H54 (cell line): ENCODE measurements at places on chromosomes 13 and 19.

DNA sequence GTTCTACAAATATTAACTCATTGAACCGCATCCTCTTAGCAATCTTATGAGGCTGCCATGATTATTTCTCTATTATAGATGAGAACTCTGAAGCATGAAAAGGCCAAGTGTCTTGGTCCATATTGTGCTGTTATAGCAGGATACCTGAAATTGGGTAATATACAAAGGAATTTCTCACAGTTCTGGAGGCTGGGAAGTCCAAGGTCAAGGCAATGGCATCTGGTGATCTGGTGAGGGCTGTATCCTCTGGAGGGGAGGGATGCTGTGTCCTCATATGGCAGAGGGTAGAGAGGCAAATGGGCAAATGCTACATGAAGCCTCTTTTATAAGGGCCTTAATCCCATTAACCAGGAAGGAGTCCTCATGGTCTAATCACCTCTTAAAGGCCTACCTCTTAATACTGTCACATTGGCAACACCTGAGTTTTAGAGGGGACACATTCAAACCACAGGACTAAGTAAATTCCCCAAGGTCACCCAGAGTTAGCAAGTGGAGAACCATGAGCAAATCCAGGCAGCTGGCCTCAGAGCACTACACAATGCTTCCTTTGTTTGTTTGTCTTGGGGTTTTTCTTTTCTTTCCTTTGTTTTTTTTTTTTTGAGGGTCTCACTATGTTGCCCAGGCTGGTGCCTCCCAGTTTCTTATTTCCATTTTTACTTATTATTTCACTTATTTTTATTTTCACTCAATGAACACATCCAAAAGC is 55.9 kb upstream of the LATS2 start:
- DNase-seq: no peak

DNA sequence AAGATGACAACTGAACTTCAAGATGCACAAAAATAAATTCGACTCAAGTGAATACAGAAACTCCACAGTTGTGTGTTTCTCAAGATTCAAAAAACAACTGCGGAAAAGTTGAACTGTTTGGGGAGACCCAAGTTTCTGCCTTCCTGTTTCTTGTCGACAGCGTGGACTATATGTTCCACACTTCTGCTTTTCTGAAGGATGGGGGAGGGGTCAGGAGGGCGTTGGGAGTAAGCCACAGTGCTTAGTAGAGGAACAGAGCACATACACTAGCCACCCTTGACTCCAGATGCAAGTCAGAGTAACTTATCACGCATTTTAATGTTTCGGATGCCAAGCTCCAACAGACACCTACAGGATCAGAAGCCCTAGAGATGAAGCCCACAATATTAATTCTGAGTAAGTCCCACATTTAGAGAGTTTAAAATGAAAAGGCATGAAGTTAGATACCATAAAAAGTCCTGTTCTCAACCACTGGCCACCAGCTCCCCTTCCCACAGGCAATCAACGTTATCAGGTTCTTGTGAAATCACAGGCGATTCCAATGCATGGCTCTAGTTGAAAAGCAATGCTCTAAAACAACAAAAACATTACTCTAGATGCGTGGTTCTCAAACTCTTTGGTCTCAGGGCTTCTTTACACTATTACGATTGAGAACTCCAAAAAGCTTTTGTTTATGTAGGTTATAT is 4.2 kb downstream of the TUBGCP3 start:
- no peak for DNase-seq

DNA sequence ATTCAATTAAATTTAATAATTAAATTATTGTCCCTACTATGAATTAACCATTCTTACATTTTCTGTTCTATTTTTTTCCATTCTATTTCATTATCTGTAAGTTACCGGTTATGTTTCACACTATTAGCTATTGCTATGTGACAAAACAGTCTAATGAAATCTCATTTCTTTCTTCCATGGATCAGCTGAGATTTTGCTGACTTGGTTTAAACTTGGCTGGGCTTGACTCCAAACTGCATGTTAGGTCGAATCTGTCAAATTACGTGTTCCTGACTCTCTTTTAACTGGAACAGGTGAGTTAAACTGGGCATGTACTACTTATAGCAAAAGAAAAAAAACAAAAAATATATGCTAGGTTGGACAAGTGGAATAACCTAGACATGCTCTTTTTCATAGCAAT is 1464.4 kb downstream of the OLFM4 start:
- no peak for DNase-seq

GRCh38 chr13:90415902-90416301 is 931.6 kb upstream of the MIR17HG start:
- DNase-seq: no peak

DNA sequence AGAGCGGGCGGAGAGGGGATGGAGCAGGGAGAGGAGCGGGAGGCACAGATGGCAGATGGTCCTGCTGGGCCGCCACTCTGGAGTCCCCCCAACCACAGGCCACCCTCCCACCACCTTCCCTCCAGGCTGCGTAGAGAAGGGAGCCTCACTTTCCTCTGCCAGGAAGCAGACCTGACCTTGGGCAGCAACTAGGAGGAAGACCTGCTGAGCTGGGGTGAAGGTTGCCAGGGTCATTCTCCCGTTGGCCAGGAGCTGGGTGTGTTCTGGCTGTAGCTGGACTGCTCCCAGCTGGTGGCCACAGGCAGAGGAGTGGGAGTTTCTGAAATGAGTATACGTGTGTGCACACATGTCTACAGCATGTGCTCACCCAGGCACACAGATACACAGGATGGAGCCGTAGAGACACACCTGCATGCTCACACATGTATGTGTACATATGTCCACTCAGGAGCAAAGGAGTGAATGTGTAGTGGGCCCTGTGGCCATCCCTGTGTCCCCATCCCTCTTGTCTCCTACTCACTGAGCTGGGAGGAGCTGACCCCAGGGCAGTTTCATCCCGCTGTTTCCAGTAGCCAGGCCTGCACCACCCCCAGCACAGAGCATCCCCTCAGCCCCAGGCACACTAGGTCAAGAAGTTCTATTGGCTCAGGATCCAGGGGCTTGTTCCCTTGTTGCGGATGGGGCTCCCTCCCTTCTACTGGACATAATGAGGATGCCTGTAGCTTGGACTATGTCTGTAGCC is 53.0 kb downstream of the CHST8 start:
- no peak for DNase-seq

DNA sequence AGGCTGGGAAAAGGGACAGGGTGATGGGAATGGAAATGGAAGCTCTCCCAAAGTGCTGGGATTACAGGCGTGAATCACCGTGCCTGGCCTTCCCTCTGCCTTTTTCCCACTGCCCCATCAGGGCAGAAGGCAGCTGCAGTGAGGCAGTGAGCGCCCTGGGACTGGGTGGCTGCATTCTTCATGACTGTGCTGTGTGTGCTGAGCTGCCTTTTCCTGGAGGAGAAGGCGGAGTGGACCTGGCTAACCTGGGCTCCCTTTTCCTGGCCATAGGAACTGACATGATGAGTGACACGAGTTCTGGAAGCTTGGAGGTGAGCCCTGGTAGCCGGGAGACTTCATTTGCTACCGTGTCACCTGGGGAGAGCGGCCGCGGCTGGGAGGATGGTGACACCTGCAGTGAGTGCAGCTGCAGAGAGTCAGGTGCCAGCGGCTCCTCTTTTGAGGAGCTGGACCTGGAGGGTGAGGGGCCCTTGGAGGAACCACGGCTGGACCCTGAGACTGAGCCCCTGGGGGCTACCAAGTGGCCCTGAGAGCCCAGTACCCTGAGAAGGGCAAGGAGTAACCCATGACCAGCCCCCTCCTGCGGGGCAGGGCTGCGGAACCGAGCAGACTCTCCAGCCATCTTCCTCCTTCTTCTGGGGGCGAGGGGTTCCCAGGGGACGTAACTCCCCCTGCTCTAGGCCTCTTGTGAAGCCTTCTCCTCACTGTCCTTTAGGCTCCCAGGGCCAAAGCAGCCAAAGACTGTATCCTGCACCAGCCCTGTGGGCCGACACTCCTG is 26.3 kb upstream of the ZNF492 start:
- DNase-seq: no peak

DNA sequence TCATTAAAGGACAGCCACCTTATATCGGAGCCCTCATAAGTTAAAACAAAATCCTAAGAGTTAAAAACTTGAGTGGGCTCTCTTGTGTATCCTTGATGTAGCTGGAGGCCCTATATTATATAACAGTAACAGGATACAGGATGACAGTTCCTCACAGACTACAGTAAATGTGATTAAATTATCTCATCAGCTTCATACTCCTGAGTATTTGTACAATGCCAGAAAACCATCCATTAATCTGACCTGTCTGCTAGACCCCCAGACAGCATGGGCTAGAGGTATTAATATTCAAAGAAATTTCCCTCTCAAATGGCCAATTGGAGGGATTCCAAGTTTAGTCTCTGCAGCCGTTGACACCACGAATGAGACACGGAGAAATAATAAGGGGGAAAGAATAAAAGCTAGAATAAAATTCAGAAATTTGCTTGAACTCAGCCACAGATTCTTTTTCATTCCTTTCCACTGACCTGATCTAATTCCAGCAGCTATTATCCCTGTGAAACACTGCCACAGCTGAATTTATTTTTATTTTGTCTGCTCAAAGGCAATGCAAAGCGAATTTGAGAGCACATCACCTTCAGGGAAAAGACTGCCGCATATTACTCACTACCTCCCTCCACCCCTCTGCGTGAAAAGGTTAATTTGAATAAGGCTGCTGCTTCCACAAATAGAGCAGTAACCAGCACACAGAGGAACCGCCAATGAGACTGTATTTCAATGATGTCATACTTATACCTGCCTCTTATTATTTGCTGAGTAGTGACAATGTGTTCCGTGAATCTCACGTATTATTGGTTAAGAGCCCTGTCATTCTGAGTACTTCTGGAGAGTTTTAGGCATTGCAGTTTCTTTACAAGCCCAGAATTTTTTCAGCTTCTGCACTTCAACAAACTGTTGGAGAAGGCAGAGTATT is 155.9 kb upstream of the KLF12 start:
- peak; percentile 45 for DNase-seq

DNA sequence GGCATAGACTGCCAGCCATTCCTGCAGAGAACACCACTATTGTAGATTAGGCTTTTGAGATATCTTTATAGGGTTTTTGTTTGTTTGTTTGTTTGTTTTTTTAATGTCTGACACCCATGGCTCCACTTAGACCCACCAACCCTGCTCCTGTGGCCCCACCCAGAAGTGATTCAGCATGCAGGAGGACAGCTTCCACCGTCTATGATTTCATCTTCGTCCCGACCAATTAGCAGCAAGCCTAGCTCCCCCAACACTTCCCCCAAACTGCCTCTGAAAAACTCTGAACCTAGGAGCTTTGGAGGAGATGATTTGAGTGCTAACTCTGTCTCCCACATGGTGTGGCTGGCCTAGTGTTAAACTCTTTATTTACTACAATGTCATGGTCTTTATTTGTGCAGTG is 108.3 kb upstream of the RXFP2 start:
- no peak for DNase-seq

DNA sequence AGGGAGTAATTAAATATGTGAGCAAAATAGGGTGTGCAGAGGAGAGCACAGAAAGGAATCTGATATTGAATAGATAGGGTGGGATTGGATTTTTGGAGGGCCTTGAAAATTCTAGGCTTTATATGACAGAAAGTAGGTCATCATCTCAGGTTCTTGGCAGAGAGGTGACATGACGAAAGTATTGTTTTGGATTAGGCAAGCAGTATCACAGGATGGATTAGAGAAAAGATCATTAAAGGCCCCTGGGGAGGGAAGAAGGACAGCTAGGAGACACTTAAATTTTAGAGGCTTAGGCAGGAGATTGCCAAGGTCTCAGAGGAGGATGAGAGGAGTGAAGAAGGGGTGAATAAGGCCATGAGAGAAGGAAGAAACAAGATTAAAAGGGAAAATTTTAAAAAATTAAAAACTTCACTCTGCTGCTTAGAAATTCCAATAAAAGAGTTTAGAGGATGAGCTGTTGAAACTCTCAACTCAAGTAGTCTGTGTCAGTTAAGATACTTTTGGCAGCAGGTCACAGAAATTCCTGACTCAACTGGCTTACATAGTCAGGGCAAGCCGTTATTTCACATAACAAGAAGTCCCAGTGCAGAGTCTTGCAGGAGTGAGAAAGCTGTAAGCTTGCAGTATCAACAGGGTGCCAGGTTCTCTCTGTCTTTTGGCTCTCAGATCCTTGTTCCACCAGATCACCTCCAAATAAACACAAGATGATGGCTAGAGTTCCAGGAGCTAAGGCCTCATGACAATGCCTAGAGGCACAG is 8.8 kb downstream of the GPC6 start:
- no peak for DNase-seq

GRCh38 chr13:111597618-111598017 is 277.2 kb downstream of the TEX29 start:
- DNase-seq: no peak

DNA sequence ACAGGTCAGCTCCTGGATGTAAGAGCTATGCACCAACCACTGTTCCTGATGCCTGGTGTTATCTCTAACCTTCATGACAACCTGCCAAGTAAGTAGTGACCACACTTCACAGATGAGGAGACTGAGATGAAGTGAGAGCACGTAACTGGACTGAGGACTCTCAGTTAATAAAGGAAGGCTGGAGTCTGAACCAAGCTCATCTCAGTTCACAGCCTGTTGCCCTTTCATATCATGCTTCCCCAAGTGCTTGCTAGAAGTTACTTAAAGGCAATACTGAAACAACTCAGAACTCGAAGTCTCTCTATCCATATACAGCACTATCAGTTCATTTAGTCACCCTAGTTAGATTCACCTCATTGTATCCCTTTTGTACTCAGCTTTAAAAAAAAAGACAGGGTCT is 119.7 kb downstream of the ABCC4 start:
- DNase-seq: no peak

GRCh38 chr13:43786766-43787517 is at the start of gene ENOX1:
Gene ENOX1, minus strand, starts transcription at chr13:43786972.
- DNase-seq: peak; percentile 27

GRCh38 chr19:18419699-18420460 is 682 bp downstream of the SSBP4 start:
- DNase-seq: no peak

- no peak for DNase-seq
Measured at GRCh38 chr19:36482876-36483275, 6.5 kb downstream of the ZNF566 start.

DNA sequence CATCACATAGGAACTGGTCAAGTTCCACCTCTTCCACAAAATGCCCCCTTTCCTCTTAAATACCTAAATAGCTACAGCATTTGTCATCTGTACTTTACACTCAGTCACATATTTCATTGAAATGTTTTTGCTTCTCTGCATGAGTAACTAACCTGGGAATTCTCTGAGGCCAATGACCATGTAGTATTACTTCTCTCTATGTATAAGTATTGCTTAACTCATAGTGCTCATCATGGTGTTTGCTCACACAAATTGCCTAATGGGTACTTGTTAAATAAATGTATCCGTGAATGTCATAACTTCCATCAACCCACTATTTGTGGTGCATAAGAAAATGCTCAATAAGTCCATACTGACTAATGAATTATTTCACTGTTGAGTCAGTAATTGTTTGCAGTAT is 115.5 kb downstream of the FGF14 start:
- peak; percentile 12 for DNase-seq

- DNase-seq: no peak
Measured at GRCh38 chr13:90918536-90918935, 429.0 kb upstream of the MIR17HG start.
